ENCODE measurements at places on chromosomes 5 and 9.

DNA sequence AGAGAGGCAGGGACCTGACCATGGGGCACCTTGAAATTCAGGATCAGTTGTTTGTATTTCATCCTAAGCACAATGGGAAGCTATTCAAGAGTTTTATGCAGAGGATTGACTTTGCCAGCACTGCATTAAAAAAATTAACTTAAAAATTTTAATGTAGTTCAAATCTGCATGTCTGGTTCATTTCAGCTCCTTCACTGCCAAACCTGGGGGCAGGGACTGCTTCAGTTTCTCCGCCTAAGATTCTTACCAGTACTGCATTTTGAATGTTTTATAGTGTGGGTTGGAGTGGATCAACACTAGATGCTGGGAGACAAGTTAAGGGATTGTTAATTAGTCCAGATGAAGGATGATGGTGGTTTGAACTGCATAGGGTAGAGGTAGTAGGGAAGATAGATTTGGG is 15.7 kb upstream of the MSMP start:
- DNase-seq = no peak

GRCh38 chr5:149951138-149951749 is 6.7 kb upstream of the PDE6A start:
- no peak for DNase-seq

DNA sequence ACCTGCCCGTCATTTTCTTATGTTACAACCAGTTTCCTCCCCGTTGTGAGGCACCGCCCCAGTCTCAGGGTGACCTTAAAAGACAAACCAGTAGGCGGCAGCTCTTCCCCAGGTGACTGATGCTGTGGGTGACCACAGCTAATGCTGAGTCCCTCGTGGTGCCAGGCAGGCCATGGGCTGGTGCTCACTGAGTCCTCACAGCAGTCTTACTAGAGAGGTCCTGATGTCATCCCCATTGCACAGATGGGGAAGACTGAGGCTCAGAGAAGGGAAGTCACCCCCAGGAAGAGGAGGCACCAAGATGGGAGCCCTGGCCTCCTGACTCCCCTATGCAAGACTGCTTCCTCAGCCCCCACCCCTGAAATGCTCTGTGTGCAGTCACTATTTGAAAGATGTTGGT is 978 bp downstream of the CFAP157 start:
- peak; percentile 31 for DNase-seq

- no peak for DNase-seq
Measured at GRCh38 chr5:148343046-148343407, 7.7 kb downstream of the SPINK9 start.

DNA sequence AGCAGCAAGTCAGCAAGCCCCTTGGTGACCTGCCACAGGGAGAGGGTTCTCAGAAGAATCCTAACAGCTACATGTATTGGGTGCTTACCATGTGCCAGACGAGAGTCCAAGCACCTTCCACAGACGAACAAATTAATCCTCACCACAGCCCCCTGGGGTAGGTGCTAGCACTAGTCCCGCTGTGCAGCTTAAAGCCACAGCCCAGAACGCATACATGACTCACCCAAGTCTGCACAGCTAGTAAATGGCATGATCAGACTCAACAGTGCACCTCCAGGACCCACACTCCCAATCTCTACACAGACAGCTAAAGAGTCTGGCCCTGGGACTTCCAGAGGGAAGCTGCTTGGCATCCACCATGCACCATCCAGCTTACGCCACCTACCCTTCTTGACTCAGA is 111.5 kb downstream of the PAX5 start:
- no peak for DNase-seq

- DNase-seq = no peak
Measured at GRCh38 chr5:113043491-113043931, 66.9 kb downstream of the DCP2 start.

DNA sequence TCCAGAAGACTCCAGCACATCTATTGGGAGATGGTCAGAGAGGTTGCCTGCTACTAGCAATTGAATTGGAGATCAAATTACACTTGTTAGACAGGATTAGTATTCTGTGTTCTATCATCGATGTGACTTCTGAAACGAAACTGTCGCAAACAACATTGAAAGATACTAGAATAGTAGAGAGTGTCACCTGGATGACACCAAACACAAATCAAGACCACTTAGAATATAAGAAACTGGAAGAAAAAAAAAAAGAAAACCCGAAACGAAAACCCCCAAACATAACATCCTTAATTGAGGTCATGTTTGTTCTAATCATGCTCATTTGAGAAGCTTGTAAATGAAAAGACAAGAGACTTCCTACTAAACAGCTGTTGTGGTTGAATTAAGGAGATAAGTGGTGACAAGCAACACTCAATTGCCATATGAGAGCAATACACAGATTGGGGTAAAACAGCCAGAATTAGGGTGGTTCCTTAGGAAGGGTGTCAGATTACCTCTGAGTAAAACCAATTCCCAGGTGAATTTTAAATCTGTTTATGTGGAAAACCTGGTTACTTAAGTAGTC is 97.6 kb downstream of the BASP1 start:
- no peak for DNase-seq

DNA sequence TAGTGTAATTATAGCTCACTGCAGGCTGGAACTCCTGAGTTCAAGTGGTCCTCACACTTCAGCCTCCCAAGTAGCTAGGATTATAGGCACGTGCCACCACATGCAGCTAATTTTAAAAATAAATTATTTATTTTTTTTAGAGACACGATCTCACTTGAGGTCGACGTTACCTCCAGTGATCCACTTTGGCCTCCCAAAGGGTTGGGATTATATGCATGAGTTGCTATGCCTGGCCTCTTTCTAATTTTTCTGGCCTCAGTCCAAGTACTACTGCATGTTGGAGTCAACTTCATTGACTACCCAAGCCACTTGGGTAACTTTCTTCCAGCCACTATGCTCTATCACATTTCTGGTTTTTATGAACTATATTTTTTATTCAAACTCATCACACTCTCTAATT is 148.3 kb downstream of the EFNA5 start:
- no peak for DNase-seq

DNA sequence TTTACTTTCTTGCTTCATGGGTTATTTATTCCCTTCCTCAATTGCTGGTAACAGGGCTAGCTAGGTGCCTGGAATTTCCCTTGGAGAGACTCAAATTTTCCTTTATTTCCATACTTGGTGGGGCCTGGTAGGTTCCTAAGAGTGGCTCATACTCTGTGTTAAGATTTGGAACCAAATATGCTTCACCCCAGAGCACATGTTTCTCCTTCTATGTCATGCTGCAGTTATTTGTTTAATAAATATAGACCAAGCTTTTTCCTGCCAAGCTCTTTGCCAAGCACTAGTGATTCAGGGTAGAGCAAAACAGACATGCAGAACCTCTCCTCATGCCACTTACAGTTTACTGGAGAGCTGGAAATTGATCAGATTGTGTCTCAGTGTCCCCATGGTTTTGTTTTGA is 290.3 kb upstream of the SGCD start:
- no peak for DNase-seq

DNA sequence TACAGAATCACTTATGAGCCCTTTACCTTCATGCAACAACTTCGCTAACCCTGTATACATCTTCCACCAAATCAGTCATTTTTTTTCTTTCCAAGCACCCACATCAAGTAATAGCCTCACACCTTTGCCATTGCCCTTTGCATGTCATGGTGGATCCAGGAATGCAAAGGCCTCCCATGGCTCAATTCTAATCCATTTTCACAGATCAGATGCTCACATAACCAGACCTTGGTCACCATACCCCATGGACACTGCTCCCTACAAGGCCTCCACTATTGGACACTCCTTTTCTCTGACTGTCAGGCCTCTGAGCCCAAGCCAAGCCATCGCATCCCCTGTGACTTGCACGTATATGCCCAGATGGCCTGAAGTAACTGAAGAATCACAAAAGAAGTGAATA is 179.5 kb downstream of the RASEF start:
- DNase-seq = no peak

DNA sequence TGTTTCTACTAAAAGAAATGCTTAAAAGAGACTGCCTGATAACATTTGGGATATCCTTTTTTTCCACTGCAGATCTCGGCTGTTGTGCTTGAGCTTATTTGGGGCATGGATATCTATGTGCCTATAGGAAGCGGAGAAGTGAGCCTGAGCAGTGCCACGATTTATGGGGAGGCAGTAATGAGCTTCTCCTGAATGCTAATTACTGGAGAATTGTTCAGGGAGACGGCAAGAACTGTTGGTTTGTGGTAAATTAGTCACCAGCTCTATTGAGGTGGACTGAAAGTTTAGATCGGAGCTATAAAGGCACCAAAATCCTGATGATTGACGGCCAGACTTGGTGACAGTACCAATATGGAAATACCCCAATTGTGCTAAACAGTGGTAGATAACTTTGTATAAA is 186.5 kb downstream of the ARHGEF28 start:
- no peak for DNase-seq

- DNase-seq = no peak
Measured at GRCh38 chr5:99973779-99974178, 561.4 kb upstream of the FAM174A start.

DNA sequence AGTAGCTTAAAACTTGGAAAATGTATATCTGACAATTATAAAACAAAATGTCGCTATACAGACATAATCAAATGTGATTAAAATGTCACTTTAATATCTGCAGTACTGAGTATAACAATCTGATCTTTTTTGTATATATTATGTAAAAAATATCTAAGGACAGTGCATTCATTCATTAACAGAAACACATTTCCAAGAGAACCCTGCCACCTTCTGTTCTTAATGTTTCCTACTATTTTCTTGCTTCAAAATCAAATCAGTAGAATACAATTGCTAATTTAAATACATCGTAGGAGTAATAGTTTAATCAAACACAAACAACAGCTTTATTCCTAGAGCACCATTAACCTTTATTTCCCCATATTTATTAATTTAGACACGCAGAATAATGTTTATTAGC is 142.6 kb upstream of the ST8SIA4 start:
- no peak for DNase-seq

DNA sequence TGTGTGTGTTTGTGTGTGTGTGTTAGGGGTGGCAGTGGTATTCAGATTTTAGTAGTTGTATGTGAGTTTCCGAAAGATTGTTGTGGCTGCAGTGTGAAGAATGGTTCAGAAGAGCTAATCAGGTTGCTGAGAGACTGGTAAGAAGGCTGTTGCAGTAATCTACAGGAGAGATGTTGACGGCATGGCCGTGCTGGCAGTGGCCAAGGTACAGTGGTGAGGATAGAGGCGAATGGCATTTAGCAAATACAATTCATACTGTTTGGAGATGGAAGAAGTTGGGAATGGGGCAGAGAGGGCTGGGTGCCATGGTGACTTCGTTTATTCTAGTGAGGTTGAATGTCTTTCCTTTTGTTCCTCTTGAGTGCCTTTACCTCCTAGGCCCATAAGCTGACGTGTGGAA is 77.5 kb upstream of the SPATA31D4 start:
- DNase-seq = no peak

- DNase-seq = no peak
Measured at GRCh38 chr5:141845371-141845851, 32.8 kb downstream of the PCDH1 start.

- no peak for DNase-seq
Measured at GRCh38 chr5:72622170-72622760, 115.1 kb upstream of the ZNF366 start.

- no peak for DNase-seq
Measured at GRCh38 chr9:75431375-75431774, 343.1 kb downstream of the OSTF1 start.

DNA sequence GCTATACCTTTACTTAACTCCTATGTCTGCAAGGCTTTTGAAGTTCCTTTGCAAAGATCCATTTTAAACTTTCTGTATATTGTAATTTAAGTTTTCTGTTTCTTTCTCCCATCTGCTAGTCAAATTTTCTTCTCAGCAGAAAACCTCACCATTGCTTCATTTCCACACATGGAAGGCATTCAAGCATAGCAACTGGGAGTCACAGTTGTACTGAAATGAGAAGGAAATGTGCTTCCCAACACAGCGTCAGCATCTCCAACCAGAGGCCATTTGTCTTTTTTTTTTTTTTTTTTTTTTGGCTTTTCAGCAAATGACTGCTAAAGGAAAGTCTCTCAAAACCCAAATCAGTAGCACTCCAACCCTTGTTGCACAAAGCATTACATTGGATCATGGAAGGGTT is 92.5 kb downstream of the RAB3C start:
- DNase-seq = no peak

GRCh38 chr9:16030528-16031185 is 477.8 kb downstream of the CCDC171 start:
- DNase-seq = no peak

- no peak for DNase-seq
Measured at GRCh38 chr9:13428766-13429165, 149.3 kb upstream of the MPDZ start.

GRCh38 chr9:99822806-99823591 is 1.3 kb downstream of the NR4A3 start:
- DNase-seq = peak; percentile 15

DNA sequence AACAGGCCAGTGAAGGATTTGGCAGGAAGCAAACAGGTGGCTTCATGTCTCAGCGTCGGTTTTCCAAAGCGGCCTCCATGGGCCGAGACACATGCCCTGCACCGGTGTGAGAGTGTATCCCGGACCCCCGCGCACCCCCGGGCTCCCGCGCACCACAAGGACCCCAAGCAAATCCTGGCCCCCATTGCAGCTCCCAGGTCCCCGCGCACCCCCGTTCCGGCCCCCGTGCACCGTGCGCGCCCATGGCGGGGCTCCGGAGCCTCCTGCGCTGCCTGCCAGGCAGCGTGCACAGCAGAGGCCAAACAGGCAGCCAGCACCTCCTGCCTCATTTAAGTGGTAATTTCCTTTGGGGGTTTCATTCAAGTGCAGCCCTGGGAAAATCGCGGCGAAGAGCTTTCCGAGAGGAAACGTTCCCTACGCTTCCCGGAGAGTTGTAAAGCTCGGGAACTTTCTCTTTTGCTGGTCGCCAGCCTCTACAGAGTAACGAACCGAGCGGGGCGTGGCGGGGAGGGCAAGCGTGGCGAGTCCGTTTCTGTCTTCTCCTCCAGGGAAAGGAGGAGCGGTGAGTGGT is 145.5 kb upstream of the SLC24A2 start:
- DNase-seq = no peak

DNA sequence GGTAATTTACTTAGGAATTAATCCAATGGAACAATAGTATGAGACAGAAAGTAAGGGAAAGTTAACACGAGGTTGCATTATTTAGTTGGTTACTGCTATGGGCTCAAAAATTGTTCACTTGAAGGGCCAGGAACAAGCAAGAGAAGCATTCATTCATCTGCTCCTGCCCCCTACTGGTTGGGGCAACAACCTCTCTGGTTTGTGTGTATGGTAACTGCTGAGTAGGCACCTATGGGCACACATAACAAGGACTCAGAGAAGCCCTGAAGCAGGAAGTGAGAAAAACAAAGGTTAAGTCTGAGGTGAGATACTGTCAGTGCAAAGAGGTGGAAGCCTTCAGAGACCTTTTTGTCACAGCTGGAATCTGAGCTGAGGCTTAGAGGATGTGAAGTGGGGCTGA is 34.4 kb upstream of the RANBP6 start:
- peak; percentile 79 for DNase-seq

GRCh38 chr5:107853031-107853430 is 182.3 kb upstream of the EFNA5 start:
- DNase-seq = no peak

DNA sequence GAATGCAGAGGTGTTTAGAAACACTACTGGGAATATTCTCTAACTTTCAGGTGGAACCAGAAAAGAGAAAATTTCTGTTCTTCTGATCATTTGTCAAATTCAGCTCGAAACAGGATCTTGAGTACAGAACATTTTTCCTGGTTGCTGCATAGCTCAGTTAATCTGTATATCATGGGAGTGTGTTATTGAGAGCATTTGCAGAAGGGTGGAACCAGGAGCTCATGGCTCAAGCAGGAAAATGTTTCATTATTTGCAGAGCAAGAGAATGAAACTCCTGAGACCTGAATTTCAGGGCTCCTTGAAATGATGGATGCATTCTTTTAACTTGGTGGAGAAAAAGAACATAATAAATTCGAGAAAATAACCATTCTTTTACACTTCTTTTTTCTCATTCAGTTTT is 97.9 kb downstream of the AOPEP start:
- no peak for DNase-seq
